ENCODE measurements at places on chromosomes 4 and X. TPM values are rescaled to one million over a fixed set of nuclear protein-coding genes. Genes with fewer than 3 reads are reported as not detected.

GAGE12J gene
- total RNA-seq: not detected

TKTL2 gene
- total RNA-seq: under 0.01 TPM

HS3ST1 gene
- 0.52 TPM for total RNA-seq

GLRB gene
- total RNA-seq: 16.2 TPM

SPOCK3 gene
- total RNA-seq: not detected

GPR143 gene
- 0.13 TPM for total RNA-seq

ZNF711 gene
- total RNA-seq: 0.86 TPM

USP9X gene
- 130 TPM for total RNA-seq

RNF212 gene
- total RNA-seq: 9.5 TPM

PABPC5 gene
- total RNA-seq: 5.2 TPM

GCNA gene
- 2.6 TPM for total RNA-seq

PDK3 gene
- 67.9 TPM for total RNA-seq

DSPP gene
- not detected for total RNA-seq

GPM6B gene
- 3.5 TPM for total RNA-seq

WDR17 gene
- 1.3 TPM for total RNA-seq

OPHN1 gene
- total RNA-seq: 6.9 TPM

REPS2 gene
- 0.54 TPM for total RNA-seq

DLG3 gene
- 6.0 TPM for total RNA-seq

MCF2 gene
- 0.43 TPM for total RNA-seq

BBS7 gene
- total RNA-seq: 24.2 TPM

CENPVL2 gene
- not detected for total RNA-seq

BEX4 gene
- 31.1 TPM for total RNA-seq

ZNF595 gene
- total RNA-seq: 13.7 TPM

REELD1 gene
- 0.26 TPM for total RNA-seq

DCAF8L2 gene
- total RNA-seq: not detected

PCDH11X gene
- total RNA-seq: not detected

S100P gene
- 0.13 TPM for total RNA-seq

HMX1 gene
- total RNA-seq: not detected

RRH gene
- 0.11 TPM for total RNA-seq

IL9R gene
- total RNA-seq: not detected

AR gene
- 4.6 TPM for total RNA-seq

F8A3 gene
- total RNA-seq: 2.9 TPM

BTC gene
- 2.8 TPM for total RNA-seq

MSX1 gene
- total RNA-seq: 2.2 TPM

UCP1 gene
- total RNA-seq: not detected

PROM1 gene
- total RNA-seq: not detected

ANXA5 gene
- total RNA-seq: 1,477 TPM

DNAAF6 gene
- not detected for total RNA-seq

PDZD4 gene
- 0.97 TPM for total RNA-seq

ZNF732 gene
- 1.4 TPM for total RNA-seq
